ENCODE measurements at places on chromosomes 3 and 15. TPM values are rescaled to one million over a fixed set of nuclear protein-coding genes. Genes with fewer than 3 reads are reported as not detected.
A peak's percentile ranks its signal among the peaks of the same experiment; 100 is the strongest.

- no peak for DNase-seq
These were observed 36.5 kb upstream of the DENND4A start for GRCh38 chr15:65828585-65828984.

GRCh38 chr15:55589287-55589686, 1.1 kb upstream of the PYGO1 start:
- no peak for DNase-seq

GRCh38 chr3:128112357-128112968, 11.1 kb downstream of the RUVBL1 start:
- peak; percentile 92 for DNase-seq

GRCh38 chr3:191987831-191988350, 526.9 kb downstream of the PYDC2 start:
- no peak for DNase-seq

Gene CYP8B1
- total RNA-seq = not detected

Gene TNFSF10
- not detected for total RNA-seq
